ENCODE measurements at places on chromosomes 1 and 21.
A peak's percentile ranks its signal among the peaks of the same experiment; 100 is the strongest.

GRCh38 chr1:9703681-9704080 is 52.1 kb downstream of the PIK3CD start:
- no peak for DNase-seq

DNA sequence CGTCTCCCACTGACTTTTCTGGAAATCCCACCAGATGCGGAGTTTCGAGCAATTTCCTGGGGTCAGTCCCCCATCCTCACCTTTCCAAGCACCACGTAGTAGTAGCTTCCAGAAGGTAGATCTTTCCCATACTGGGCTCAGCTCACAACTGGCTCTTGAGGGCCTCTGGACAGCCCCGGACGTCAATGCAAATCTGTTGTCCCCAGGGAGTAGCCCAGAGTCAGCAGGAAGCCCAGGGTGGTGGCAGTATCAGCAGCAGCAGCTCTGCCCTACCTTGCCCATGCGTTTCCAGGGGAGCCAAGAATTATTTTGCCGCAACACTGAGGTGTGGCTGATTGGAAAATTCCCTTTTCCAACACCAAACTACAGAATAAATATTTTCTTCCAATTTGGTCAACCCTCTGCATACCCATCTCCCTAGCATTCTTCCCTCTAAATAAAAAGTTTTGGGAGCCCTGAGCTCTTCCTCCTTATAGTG is 70.3 kb downstream of the CD46 start:
- no peak for DNase-seq

- DNase-seq: peak; percentile 84
Observed at GRCh38 chr21:26007951-26008498, 162.5 kb downstream of the APP start.

DNA sequence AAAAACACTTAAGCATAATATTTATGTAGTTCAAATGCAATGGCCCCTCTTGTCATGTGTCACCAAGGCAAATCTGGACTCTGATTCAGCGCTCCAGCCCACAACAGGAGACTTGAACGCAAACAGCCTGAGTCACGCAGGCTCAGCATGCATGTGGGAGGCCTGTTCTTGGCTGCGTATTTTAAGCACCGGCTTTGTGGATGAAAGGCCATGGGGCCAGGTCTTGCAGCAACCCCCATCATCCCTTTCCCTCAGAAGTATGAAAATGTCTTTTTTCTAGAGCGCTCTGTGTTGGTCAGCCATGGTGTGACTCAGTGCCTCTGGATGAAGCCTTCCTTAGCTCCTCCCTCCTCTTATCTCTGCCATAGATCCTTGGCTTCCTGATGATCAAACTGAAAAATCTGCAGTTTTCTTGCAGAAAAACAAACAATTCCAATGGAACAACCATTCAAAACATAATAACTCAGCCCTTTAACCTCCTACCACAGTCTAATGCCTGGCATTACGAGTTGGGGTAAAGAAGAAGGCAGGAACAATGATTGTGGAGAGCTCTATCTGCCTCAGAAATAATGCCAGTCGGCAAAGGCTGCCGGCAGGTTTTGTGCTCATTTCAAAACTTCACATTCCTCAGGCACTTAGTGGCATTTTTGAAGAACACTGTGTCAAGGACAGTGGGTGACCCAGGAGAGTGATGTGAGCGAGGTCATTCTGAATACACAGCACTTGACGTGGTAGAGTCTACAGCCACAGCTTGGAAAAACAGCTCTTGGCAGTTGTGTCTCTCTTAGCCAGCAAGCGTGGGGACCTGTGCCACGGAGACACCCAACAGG is 167.5 kb downstream of the CLIC6 start:
- DNase-seq: no peak

Data from cerebellar cortex (tissue), 1 donor.